ENCODE measurements at places on chromosomes 11 and 22.

DNA sequence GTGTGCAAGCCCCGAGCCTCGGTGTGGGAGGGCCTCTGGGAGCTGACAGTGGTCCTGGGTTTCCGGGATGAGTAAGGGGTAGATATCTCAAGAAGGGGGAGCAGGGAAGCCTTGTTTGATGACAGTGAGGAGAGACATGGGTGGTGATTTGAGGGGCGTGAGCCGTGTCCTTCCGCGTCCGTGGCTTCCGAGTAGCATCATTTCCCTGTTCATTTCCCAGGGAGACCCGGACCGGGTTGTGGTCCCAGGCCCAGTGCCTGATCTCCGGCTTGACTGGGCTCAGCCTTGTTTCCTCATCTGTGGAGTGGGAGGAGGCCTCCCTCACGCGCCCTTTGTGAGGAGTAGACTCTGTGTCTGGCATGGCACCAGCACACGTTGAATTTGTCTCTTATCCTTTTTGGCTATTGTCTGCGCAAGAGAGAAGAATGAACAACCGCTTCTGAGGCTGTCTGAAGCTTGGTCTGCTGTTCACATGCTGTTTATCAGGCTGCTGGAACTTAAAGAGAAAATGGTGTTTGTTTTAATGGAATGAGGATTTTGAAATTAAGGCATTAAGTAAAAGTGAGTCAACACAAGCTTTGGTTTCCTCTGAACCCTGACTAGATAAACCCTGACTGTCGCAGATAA is 348.5 kb downstream of the TBC1D22A start:
- DNase-seq, result no peak

DNA sequence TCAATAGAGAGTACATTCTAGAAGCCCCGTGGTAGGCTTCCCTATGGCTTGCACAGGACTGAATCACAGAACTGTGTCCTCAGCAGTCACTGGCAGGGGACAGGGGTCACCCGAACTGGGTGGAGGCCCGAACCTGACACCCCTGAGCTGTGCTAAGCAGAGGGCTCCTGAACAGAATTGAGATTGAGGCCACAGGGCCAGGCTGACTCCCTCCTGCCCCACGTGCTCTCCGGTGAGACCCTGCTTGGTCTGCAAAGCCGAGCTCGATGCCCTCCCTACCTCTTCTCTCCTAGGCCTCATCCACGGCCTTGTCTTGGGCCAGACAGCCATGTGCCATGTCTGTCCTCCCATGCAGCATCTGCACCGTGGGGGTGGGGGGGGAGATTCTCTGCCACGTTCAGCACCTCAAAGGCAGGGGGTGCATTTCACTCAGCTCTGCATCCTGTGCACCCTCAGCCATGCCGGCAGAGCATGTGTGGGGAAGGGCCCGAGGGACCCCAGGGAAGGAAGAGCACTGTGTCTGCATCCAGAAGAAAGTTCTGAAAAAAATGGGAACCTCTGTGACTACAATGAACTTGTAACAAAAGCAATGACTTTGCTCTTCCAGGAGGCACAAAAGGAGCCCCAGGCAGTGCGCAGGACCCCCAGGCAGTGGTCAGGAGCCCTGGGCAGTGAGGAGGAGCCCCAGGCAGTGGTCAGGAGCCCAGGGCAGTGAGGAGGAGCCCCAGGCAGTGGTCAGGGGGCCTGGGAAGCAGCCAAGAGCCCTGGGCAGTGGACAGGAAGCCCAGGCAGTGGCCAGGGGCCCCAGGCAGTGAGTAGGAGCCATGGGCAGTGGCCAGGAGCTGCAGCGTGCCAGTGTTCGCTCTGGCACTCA is 76.7 kb upstream of the SEPTIN5 start:
- no peak for DNase-seq

- DNase-seq, result peak; percentile 90
Observed at GRCh38 chr11:94767701-94768601, at the start of gene AMOTL1. AMOTL1 (plus strand) TSS chr11:94768356; CDS start chr11:94768512, 156 bp downstream.

GRCh38 chr11:79926707-79927106 is 485.9 kb upstream of the TENM4 start:
- no peak for DNase-seq

DNA sequence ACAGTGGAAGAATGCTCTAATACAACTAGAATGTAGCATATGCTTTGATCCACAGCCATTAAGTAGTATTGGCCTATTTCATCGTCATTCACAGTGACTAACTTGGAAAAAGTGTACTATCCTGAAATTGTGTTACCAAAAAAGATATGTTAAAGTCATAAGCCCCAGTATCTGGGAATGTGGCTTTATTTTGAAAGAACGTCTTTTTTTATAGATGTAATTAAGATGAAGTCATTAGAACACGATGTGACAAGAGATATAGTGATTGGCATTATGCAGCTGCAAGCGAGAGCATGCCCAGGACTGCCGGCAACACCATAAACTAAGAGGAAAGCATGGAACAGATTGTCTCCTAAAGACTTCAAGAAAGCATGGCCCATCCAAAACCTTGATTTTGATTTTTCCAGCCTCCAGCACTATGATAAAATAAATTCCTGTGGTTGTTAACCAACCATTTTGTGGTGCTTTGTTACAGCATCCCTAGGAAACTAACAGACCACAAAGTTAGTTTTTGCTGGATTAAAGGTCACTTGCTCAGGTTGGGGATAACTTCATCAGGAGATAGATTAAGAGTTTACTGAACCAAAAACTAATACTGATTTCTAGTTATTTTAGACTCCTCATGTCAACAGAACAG is 870.6 kb upstream of the LRRC4C start:
- no peak for DNase-seq

- no peak for DNase-seq
Observed at GRCh38 chr11:88398372-88398771, 60.8 kb upstream of the CTSC start.

DNA sequence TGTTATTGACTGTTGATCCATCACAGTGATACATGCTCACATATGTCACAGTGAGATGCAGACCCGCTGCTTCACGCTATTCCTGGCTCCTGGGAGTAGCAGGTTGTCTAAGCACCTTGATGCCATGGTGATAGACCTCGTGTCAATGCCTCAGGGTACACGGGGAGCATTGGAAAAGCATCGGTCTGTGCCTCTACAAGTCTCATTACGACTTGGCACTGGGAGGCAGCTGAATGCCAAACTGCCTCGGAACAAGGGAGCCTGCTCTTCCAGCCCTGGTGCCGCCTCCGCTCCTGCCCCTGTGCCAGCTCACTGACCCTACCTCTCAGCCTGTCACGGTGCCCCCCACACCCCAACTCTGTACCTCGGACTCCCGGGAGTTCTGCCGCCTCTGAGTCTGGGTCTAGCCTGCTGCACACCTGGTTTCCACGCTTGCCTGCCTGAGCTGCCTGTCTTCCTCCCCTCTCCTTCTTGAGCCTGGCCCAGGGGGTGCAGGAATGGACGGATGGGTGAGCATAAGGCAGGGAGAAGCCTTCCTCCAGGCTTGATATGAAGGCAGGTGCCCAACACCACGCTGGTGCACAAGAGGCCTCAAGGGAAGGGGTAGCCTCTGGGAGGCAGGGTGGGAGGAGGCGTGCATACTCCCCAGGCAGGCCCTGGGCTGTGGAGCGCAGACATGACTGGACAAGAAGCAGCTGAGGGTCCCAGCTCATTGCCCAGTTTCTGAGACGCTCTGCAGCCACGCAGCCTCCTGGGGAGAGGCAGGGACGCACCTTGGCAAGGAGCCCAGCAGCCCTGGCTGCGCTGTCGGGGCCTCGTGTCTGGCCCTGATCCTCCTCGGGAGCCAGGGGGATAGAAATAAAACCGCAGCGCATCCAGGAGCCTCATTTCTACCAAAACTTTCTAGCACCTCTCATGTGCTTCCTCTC is 1.8 kb upstream of the NFAM1 start:
- DNase-seq, result no peak

GRCh38 chr11:19625438-19625837 is 87.2 kb upstream of the NAV2 start:
- no peak for DNase-seq

DNA sequence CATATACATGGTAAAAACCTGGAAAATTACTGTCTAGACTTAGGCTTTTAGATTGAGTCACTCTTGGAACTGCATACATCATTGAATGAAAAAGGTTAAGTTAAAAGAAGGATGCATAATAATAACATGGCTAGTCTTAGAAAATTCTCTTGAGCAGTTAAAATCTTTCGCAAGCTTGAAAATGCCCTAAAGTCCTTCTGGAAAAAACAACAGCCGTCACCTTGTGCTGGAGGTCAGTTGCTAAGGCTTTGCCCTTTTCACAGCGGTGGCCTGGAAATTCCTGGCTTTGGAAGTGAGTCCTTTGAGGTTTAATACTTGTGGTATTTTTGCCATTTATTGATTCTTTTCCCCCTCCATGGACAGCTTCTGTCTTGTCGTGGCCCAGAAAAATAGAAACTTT is 17.4 kb upstream of the FBLN1 start:
- DNase-seq, result no peak

DNA sequence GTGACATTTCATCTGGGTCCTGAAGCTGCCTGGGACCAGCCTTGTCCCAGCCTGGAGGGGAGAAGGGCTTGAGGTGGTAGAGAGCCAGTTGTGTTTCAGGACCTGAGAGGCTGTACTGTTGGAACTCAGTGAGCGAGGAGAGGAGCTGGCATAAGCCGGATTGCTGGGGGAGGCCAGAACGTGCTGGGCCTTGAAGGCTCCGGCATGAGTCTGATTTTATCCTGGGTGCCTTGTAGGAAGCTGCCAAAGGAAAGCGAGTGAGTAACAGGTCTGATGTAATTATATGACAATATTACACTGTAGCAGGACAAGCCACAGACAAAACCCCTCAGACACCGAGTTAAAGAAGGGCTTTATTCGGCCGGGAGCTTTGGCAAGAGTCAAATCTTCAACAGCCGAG is 17.2 kb downstream of the AP2A2 start:
- DNase-seq, result no peak

- DNase-seq, result no peak
Observed at GRCh38 chr11:7246179-7246578, 5.5 kb upstream of the SYT9 start.

DNA sequence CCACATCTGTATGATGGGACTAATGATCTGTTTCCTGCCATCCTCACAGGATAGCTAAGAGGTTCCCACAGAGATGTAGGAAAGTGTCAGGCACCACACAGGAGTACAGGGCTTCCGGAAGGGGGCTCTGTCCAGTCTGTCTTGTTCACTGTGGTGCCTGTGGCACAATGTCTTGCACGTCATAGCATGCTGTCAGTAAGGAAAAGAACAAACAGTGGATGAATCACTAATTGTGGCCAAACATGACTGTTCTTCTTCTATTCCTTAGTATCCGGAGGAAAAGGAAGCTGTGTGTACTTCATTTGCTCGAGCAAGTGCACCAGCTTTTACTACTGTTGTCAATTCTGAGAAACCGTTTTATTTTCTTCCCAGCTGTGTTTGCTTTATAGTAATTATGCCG is 73.4 kb upstream of the YWHAH start:
- no peak for DNase-seq

DNA sequence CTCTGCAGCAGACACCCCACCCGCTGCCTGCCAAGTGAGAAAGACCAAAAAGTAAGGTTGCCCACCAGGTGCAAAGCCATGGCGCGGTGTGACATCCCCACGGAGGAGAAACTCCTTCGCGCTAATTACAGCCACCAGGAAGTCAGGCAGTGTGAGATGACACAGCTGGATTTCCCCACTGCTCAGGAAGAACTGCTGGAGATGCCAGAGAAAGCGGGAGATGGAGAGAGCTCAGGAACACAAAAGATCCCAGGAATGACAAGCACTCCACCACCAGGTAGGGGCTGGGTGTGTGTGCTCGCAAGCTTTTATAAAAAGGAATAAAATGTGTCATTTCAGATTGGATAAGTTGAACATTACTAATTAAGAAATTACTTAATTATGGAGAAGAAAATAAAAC is 292.7 kb downstream of the OPCML start:
- peak; percentile 26 for DNase-seq

DNA sequence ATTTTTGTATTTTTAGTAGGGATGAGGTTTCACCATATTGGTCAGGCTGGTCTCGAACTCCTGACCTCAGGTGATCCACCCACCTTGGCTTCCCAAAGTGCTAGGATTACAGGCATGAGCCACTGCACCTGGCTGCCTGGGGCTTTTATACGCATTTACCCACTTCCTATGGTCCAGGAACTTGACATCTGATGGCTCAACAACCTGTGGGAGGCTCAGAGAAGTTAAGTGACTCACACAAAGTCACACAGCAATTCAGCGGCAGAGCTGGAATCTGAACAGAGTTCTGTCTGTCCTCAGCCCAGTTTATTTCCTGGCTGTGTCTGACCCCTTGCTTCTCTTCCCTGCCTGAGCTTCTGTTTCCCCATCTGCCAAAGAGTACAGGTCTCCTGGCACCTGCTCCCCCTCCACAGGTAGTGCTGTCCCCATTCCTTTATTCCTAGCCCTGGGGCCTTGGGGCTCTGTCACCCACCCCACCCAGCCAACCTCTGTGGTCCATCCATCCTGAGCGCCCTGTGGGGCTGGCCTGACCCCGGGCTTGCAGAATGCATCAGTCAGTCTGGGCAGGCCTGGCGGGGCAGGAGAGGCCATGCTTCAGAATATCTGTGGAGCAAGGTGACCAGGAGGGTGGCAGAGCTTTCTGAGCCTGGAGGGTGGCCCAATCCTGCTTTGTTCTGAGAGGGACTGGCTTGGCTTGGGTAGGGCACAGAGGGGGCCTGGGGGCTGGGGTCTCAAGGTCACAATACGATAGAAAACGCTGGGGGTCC is 50.6 kb downstream of the CACNA1I start:
- no peak for DNase-seq

- no peak for DNase-seq
Observed at GRCh38 chr11:125393331-125393730, 102.7 kb downstream of the FEZ1 start.

DNA sequence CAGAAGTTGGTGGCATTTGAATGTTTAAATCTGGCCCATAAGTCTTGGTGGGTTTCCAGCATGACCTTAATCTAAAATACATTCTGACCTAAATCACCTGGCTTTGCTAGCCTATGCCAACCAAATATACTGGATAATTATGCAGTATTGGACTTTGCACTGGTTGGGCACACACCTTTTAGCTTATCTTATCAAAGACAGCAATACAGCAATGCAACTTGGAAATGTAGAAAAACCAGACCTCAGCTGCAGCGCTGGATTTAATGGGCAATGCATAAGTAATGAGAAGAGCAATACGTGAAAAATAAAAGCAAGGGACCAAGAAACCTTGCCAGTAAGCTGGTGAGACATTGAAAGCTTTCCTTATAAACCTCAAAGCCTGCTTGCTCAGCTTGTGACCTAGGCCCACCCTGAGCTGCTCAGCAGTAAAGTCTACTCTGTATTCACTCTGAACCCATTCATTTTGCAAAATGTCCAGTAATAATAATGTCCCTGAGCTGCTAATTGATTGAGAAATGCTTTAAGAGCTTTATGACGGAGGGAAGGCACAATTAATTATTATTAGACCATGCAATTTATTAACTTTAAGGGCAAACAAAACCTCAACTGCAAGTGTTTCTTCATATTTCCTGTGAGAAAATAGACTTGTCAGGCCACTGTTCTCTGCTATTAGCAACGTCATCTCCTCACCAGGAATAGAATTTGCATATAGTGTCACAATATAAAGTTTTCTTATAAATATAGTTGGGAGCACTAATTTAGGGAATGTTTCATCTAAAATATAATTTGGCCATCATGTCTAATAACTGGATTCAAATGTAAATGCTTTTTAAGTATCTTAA is 49.4 kb upstream of the CEP295 start:
- DNase-seq, result no peak

GRCh38 chr11:11163669-11164333 is 189.2 kb downstream of the CSNK2A3 start:
- no peak for DNase-seq

All from iPS-NIHi11 (cell line).